ENCODE measurements at places on chromosomes 11 and 22.

DNA sequence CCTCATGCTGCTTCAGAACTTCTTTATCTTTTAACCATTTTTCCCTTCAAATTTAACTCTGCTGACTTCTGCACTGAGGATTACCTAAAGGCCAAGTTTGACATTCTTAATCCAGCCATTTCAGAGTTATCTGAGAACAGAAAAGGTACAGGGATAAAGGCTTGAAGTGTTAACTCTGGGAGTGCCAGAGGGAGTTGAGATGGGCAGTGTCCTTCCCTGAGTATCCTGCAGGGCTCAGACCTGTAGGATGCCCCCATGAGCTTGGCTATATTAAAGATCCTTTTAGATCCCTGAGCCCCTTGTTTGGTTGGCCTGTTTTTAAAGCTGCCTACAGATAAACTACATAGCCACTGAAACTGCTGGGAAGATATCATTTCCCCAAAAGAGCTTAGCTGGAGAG, 268.4 kb upstream of the KIRREL3 start:
- DNase-seq, result no peak

- no peak for DNase-seq
Measured at GRCh38 chr11:47449541-47449940, 605 bp upstream of the RAPSN start.

GRCh38 chr11:12330485-12331231, 46.7 kb upstream of the PARVA start:
- DNase-seq, result peak; percentile 30

DNA sequence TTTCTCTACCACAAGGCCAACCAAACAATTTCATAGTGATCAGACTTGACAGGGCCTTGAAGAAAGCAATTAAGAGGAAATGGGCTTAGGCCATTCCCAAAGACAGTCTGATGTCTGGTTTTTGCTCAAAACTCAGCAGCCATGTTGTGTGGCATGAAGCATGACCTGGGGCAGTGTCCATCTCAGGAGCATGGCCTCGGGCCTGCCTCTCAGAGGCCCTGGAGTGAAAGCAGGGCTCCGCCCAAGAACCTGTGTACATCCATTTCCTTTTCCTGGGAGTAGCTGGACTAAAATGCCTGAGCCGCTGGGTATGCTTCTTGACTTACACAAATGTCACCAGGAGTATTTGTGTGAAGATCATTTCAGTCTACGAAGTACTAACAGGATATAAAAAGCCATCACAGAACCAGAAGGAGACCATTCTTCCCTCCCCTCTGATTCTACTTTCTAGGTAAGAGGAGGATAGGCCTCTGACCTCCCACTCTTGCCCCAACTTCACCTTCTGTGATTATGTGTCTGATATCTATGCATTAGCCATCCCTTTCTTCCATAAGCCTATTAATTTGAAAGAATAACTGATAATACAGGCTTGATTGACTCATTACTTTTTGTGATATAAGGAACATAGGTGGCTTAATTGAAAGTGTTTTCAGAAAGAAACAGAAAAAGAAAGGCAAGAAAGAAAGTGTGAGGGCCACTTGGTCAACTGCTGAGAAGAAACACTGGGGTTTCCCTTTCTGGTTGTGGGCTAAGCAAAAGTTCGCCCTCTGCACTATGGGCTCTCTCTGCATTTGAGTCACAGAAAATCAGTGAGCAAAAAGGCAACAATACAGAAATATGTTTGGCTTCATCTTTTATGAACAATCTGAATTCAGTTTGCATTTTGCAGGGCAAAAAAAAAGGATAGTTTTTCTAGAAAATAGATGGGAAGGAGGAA, 188.6 kb upstream of the MTMR2 start:
- DNase-seq, result no peak

DNA sequence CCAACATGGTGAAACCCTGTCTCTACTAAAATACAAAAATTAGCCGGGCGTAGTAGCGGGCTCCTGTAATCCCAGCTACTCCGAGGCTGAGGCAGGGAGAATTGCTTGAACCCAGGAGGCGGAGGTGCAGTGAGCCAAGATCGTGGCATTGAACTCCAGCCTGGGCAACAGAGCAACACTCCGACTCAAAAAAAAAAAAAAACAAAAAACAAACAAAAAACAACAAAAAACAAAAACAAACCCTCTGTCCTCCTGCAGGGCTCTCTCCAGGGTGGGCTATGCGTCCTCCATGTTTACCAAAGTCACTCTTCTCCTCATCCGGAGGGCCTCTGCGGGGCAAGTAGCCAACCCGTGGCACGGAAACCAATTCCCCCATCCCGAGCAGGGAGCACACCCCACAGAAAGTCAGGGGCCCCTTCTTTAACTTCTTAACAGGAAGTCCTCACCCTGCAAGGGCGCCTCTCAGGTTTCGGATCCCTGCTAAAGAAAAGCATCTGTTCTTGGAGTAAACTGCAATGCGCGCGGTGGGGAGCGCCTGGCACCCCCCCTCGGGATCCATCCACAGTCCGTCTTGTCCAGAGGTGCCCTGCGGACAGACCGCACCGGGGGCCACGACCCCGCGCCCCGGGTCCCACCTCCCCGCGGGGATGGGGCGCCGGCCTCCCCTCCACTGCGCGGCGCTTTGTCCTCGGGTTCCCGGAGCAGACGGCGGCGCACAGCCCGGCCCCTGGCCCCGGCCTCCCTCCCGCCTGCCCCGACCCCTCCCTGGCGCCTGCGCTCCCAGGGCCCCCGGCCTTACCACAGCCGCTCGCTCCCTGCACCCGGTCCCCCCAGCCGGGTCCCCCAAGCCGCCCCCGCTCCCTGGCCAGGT, 712 bp downstream of the CERK start:
- DNase-seq, result no peak

- DNase-seq, result no peak
Measured at GRCh38 chr11:35928688-35929395, 15.0 kb upstream of the LDLRAD3 start.

- no peak for DNase-seq
Measured at GRCh38 chr22:29062286-29062821, 723 bp upstream of the C22orf31 start.

DNA sequence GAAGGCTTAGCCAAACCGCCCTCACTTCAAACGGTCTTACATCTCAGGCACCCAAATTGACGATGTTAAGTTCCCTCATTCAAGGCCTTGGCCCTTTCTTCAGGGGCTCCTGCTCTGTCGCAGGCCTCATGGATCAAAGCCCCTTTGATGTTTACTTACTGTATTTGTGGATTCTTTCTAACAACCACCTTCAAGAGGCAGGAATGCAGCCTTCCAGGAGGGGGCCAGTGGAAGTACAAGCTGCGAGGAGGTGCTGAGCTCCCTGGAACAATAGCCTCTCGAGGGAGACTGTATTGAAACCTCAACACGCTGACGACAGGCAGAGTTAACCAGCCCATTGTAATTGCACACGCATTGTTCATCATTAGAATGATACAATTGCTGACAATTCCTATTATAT, 209.1 kb downstream of the ST3GAL4 start:
- no peak for DNase-seq

GRCh38 chr11:4924239-4924638, at the start of gene OR51G1:
TSS of gene OR51G1 (minus strand) at chr11:4924339. CDS start at chr11:4924339, 0 bp downstream.
- no peak for DNase-seq

- no peak for DNase-seq
Measured at GRCh38 chr11:33900159-33900840, 8.4 kb upstream of the LMO2 start.

GRCh38 chr11:61963282-61964057, 4.0 kb downstream of the FTH1 start:
- no peak for DNase-seq

- DNase-seq, result no peak
Measured at GRCh38 chr22:31106731-31107177, 614 bp downstream of the SELENOM start.

DNA sequence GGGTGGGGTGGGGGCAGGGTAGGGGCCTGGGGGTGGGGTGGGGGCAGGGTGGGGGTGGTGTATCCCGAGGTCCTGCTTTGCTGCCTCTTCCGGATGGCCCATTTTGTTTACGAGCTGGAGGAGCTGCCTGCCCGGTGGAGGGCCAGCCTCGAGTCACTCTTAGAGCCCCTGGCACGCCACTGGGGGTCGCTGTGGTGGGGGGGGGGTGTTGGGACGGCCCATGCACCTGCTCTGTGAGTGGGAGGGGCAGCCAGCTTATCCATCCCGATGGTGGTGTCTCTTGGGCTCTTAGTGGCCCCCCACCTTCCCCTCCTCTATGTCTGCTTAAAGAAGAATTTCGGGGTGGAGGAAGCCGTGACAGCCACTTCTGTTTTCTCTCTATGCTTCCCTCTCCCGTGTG, 24.6 kb downstream of the MRGPRD start:
- peak; percentile 35 for DNase-seq

- DNase-seq, result no peak
Measured at GRCh38 chr22:49433717-49434611, 393.7 kb downstream of the BRD1 start.

GRCh38 chr11:45737056-45737455, 67.9 kb upstream of the SLC35C1 start:
- no peak for DNase-seq

- no peak for DNase-seq
Measured at GRCh38 chr22:30205281-30206115, 41.1 kb downstream of the LIF start.

DNA sequence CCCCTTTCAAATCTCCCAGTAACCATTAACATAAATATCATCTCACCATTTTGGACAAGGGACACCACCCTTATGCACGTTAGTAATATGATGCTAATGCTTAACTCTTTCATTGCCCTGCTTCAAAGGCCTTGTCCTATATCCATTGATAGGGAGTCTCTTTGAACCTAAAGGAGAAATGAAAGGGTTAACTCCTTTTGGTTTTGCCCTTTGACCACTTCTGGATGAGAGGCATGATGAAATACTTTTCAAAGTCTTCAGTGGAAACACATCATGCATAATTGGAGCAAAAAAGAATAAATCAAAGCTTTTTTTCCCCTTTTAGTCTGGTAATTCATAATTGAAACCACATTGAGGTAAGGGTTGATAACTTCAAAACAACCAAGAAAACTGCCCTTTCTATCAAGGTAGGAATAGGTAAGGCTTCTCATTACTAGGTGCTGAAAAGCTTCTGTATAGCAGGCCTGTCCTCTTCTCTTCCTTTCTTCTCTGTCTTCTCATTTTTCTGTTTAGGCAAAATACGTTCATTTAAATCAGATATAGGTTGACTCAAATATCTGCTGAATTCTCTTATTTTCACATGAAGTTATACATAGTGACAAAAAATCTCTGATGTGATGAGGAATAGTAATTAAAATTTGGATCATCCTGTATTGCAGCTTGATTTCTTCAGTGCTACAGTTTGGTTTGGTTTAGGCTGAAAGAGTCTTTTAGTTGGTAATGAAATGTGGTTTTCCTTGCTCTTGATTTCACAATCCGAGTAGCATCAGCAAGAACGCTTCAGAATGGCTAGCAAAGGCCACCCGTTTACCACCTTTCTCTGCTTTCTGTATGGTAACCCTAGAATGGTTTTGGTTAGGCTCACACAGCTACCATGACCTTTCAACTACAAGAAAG, 94.8 kb downstream of the EXT2 start:
- no peak for DNase-seq

DNA sequence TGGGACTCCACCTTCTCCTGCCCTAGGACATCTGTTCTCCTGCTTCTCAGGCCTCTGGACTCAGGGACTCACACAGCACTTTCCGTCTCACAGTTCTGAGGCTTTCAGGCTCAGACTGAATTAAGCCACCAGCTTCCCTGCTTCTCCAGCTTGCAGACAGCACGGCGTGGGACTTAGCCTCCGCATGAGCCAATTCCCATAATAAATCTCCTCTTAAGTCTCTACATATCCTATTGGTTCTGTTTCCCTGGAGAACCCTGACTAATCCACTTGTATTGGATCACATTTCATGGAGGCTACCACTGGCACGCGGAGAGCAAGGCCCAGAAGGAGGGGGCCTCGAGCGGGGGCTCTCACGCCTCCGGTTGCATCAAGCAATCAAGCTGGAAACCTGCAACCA, 1313.6 kb downstream of the TBC1D22A start:
- no peak for DNase-seq

- no peak for DNase-seq
Measured at GRCh38 chr11:74185285-74185684, 14.2 kb downstream of the PPME1 start.

- no peak for DNase-seq
Measured at GRCh38 chr11:68468217-68468828, 7.8 kb downstream of the PPP6R3 start.

- DNase-seq, result no peak
Measured at GRCh38 chr22:24434471-24435322, 7.3 kb downstream of the ADORA2A start.

- DNase-seq, result no peak
Measured at GRCh38 chr11:116507016-116507415, 265.8 kb downstream of the BUD13 start.

- DNase-seq, result no peak
Measured at GRCh38 chr22:18987765-18988164, 51.7 kb upstream of the PRODH start.
